ENCODE measurements at places on chromosomes 11 and 22.

DNA sequence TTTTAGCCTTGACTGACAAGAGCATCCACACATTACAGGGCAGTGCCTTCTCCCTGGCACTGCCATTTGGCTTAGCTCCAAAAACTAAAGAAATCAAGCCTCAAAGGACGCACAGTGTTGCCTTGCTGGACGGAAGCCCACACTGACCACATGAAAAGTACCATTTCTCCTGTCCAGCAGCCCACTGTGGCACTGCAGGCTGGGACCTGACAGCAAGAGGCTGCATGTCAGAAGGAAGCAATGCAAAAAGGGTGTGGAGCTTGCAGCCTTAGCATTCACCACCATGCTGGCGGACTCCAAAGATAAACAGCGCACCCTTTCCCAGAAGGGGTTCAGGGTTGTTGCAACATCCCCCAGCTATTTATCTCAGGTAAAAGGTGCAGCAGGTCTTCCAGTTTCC, 109.3 kb upstream of the BMAL1 start:
- DNase-seq: no peak

- no peak for DNase-seq
Measured at GRCh38 chr11:70194792-70195791, 8.0 kb upstream of the FADD start.

GRCh38 chr11:45405916-45406670, 120.0 kb upstream of the SYT13 start:
- no peak for DNase-seq

GRCh38 chr11:34064291-34064690, 12.8 kb downstream of the CAPRIN1 start:
- no peak for DNase-seq

DNA sequence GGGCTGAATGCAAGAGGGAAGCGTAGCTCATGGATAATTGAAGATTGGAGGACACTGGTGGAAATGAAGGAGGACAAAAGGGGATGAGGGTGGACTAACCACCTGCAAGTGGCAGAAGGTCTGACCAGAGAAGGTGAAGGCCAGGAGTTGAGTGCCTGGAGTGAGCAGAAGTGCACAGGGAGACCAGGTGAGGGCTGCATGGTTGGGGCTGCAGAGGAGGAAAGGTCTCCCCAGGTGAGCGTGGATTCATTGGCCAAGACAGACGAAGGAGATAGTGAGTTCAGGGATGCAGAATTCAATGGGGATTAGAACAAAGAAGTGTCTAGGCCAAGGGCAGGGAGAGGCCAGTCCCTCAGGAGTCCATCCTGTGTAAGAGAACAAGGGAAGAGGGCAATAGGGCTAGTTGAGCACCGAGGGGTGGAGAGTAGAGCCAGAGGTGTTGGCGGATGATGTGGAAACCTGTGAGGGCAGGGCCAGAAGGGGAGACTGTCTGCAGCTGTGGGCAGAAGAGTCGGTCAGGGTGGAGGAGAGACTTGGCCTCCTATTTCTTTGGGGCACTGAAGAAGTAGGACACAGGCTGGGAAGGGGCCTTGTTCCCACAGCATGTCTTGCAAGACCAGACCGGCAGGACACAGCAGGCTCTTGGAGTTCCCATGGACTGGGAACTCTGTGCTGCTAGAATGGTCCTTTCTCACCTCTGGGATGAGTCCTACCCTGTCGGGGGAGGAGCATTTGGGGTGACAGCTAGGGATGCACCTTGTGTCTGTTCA, 6.7 kb downstream of the TRIM29 start:
- DNase-seq: no peak

DNA sequence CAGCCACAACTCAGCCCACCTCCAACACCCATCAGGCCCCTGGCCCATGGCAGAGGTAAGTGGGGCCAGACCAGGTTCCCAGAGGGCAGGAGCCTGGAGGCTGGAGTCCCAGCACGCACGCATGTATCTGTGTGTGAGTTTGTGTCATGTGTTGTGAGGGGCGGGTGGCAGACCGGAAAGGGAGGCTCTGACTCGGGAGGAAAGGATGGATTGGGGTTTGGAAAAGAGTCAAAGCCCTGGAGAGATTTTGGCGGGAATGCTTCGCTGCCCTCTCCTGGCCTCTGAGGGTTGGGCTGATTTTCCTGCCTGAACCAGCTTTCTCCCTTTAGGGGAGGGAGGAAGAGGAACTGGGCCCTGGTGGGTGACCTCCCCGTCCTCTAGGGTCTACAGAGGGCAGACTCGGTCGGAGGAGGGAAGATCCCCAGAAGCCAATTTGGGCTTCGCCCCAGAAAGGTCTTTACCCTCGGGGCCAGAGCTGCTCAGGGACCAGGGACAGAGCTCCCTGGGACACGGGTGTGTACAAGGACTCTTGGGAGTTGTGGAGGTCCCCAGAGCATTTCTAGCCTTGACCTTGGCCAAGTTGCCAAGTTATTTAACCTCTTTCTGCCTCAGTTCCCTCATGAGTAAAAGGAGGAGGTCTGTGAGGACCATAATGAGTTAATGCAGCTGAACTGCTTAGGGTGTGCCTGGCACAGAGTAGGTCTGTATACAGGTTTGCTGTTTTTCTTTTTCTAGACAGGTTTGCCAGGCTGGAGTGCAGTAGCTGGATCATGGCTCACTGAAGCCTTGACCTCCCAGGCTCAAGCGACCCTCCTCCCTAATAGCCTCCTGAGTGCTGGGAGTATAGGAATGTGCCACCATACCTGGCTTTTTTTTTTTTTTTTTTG, 6.9 kb downstream of the C11orf68 start:
- no peak for DNase-seq

DNA sequence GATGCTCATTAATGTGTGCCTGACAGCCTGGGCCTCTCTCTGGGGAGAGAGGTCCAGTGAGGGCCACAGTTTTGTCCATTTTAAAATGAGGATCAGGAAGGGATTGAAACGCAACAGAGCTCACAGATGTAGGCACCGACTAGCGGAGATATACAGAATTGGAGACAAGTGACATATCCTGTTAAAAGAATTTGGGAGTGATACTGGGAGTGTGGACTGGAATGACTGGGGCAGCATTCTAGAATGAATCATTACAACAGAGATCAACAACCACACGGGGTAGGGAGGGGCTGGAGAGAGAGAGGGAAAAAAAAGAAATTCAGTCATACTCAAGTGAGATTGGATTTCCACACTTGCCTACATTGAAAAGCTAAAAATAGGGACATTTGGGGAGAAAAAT, 2.5 kb upstream of the NCAM1 start:
- no peak for DNase-seq

GRCh38 chr11:41457216-41458014, 2.0 kb downstream of the LRRC4C start:
- DNase-seq: no peak

DNA sequence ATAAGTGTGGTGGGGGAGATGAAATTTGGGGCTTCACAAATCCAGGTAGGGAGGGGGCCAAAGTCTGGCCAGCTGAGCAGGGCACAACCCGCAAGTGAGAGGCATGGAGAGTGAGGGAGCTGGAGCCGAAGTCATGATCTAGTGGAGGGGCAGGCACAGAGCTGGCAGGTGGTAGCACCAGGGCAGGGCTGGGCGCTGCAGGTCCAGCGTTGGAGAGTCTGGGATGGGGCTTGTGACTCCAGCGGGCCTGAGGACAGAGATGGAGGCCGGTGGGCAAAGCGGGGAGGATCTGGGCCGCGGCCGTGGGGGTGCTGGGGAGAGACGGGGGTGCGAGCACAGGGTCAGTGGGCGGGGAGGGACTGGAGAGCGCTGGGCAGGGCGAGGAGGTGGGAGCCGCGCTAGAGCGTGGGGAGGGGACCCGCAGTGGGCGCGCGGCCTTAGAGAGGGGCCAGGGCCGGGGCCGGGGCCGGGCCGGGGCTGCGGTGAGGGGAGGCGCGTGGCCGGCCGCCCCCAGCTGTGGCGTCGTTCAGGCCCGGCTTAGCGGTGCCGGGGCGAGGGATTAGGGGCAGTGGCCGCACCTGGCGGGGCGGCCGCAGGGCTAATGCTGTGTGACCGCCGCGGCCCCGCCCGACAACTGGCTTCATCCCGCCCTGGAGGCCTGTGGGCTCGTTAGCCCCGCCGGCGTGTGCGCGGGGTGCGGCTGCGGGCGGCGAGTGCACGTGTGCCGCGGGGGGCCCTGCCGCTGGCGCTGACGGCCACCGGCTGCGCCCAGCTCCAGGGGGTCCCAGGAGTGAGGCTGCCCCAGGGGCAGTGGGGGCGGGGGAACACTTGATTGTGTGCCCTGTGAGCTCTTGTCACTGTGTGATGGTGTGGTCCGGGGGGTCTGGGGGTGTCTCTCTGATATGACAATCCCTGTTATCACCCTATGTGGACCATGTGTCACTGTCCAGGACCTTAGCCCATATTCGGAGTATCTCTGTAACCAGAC, 23.6 kb upstream of the MYOD1 start:
- DNase-seq: no peak

GRCh38 chr11:127789927-127790326, 789.4 kb upstream of the KIRREL3 start:
- DNase-seq: no peak

- DNase-seq: no peak
Measured at GRCh38 chr22:21067901-21068680, 22.3 kb downstream of the LRRC74B start.

- DNase-seq: no peak
Measured at GRCh38 chr22:38830845-38831108, 13.1 kb downstream of the NPTXR start.

DNA sequence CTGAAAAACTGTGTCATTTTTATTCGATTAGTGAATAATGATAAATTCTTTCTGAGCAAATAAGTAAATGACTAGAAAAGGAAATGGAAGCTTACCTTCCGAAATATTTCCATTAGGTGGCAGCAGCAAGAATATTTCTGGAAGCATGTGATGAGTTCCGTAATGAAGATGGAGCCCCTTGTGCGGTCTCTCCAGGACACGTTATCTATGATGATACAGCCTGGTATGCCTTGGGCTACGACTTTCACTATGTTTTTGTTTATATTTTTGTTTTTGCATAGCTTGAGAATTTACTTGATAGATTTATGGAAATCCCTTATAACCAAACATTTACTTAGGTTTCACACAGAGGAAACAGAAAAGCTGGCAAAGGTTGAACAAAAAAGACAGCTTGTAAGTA, 25.7 kb downstream of the CASP5 start:
- peak; percentile 32 for DNase-seq

DNA sequence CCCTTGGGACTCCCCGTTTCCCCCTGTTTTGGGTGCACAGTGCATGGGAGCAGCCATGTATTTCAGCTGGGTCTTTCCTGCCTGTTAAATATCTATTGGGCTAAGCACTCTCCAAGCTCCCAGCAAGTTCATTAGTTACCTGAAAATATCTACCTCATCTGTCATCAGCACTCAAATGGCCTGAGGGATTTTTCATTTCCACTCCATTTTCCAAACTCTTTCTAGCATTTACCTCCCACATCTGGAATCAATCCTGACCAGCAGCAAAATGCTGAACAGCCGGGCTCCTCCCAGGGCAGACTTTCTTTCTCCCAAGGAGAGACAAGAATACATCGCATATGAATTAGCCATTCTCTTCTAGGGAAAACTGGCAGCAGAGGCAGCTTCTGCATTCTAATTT, 273.5 kb upstream of the MPPED2 start:
- DNase-seq: no peak

DNA sequence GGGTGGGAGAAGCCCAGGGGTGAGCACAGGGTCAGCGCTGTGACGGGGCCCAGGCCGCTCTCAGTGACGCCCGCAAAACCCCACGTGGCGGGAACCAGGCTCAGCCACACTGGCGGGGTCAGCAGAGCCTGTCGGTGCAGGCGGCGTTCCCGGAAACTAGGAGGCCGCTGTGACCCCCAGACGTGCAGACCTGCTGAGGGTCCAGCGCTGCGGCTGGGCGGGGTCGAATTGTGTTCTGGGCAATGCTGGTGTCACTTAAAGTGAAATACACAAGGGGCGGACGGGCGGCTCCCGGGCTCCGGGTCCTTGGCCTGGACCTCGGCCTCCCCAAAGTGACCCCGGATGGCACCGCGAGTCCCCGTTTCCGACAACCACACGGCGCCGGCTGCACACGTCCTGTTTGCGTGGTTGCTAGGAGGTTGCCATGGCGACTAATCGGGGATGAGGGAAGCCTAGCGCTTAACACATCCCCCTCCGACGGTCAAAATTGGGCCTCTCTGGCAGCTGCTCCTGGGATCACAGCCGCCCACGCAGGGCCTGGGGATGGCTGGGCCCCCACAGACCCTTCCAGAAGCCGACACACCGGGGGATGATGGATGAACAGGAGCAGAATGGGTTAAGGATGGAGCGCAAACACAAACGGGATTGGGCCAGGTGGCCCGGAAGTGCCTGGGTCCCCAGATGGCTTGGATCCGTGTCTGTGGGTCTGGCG, 81.7 kb upstream of the PRR5 start:
- DNase-seq: no peak

DNA sequence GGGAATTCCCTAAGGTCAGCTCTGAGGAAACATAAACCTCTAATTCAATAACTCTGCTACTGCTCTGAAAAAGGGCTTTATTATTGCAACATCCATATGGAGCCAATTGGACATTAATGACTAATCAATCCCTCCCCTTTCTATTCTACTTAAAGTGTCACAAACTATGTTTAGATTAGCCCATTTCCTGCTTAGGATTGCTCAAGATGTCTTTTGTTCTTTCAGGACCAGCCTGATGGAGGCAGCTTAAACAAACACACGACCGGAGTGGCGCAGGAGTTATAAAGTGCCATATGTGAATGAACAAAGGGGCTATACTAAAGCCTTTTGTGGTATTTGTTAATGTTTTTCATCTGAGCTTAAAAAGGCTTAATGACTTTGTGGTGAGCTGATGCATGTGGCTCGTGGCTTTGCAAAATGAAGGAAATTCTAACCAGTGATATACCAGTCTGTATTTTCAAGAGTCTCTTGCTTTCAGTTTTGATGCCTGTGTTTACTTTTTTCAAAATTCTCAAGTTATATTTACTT, 354.4 kb downstream of the SOX6 start:
- DNase-seq: no peak

GRCh38 chr11:61146416-61146815, 14.8 kb downstream of the VPS37C start:
- no peak for DNase-seq

DNA sequence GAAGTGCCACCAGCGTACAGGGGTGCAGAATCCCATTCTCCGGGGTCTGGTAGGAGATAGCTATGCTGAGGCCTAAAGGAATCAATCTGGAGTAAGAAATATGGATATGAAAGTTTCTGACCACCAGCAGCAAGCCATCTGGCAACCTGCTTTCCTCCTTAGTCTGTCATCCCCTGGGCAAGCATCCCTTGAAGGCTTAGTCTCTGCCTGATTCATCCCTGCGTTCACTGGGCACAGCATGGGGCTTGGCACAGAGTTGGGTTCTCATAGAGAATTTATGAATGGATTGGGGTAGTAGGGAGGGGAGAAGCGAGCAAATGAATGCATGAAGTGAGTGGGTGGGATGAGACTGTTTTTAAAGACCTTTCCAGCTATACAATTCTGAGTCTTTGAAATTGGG, 85.8 kb upstream of the NARS2 start:
- DNase-seq: no peak

DNA sequence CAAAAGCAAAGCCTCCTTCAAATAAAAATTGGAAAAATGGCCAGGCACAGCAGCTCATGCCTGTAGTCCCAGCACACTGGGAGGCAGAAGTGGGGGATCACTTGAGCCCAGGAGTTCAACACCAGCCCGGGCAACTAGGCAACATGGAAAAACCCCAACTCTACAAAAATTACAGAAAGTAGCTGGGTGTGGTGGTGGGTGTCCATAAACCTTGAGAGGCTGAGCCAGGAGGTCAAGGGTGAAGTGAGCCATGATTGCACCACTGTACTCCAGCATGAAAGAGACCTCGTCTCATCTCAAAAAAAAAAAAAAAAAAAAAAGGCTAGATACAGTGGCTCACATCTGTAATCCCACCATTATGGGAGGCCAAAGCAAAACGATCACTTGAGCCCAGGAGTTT, 22.3 kb downstream of the DDX6 start:
- DNase-seq: no peak
